Regular cardiac myocyte (primary cell): ENCODE measurements at places on chromosomes 4 and X. TPM values are rescaled to one million over a fixed set of nuclear protein-coding genes. Genes with fewer than 3 reads are reported as not detected.

The SERPINA7 gene
- total RNA-seq: not detected in 2 replicates

The GAGE12F gene
- total RNA-seq: not detected in 2 replicates

The RELL1 gene
- 125 and 127 TPM in 2 replicates for total RNA-seq

The FGA gene
- under 0.01 TPM in 1 of 2 replicates, not detected in the other for total RNA-seq

The ZNF157 gene
- total RNA-seq: under 0.01 and 0.28 TPM in 2 replicates

The SHROOM2 gene
- 0.19 and 0.28 TPM in 2 replicates for total RNA-seq

The RPA4 gene
- 0.56 and 0.96 TPM in 2 replicates for total RNA-seq

The IGFBP7 gene
- total RNA-seq: 579 and 2,784 TPM in 2 replicates

The H2BW2 gene
- total RNA-seq: not detected in 2 replicates

The KDR gene
- 8.7 and 33.7 TPM in 2 replicates for total RNA-seq

The RAB41 gene
- total RNA-seq: not detected in 2 replicates

The SYTL5 gene
- 0.58 and 1.4 TPM in 2 replicates for total RNA-seq

The SLC2A9 gene
- total RNA-seq: 2.1 and 3.4 TPM in 2 replicates

The MAGEA2B gene
- total RNA-seq: not detected in 2 replicates

The MTNR1A gene
- total RNA-seq: not detected in 2 replicates

The GPR143 gene
- total RNA-seq: under 0.01 and 0.19 TPM in 2 replicates

The APLN gene
- 8.8 and 14.9 TPM in 2 replicates for total RNA-seq

The NPY1R gene
- 0.19 and 1.1 TPM in 2 replicates for total RNA-seq
